ENCODE measurements at places on chromosomes 2 and 18.

DNA sequence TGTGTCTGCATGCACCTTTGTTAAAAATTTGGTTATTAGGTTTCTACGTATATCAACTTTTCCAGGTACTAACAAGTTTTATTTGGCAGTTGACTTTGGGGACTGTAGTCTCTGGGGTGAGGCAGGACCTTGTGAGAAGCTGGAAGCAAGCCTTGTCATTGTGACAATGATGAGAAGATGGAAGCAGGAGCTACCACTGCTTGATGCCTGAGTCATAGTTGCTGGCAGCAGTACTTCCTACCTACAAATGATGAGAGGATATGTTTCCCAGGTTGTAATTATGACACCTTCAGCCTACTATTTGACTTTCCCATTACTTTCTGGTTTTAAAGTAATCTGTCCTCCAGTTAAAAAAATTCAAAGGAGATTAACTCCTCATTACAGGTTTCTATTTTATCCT, 516.3 kb downstream of the NRXN1 start:
- DNase-seq, result no peak

DNA sequence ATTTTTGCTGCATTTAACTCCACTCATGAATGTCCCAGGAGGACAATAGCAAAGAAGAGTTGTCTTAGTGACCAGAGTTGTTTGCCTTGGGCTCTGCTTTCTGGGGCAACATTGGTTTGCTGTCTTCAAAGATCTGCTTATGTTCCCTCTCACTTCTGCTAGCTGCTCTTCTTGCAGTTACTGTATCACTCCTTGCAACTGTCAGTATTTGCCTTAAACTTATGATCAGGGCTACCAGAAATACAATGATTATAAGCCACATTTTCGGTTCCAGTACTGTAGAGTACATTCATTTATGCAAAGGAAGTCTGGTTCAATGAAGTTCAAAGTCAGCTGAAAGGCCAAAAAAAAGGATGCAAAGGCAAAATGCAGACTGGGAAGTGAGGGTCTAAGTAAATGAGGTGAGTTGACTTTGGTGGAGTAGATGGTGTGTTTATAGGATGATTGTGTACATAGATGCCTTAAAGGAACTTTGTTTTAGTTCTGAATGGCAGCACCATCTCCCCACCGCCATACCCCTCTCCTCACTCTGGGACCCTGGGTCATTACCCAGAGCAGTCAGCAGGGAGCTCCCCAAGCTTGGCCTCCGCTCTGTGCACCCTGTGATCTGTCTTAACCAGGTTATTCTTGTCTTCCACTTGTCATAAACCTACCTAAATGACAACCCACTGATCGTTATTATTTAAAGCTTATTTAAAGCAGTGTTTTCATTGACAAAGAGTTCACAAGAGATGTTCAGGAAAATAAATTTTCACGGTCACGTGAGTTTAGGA, 236.0 kb downstream of the DOK6 start:
- no peak for DNase-seq

DNA sequence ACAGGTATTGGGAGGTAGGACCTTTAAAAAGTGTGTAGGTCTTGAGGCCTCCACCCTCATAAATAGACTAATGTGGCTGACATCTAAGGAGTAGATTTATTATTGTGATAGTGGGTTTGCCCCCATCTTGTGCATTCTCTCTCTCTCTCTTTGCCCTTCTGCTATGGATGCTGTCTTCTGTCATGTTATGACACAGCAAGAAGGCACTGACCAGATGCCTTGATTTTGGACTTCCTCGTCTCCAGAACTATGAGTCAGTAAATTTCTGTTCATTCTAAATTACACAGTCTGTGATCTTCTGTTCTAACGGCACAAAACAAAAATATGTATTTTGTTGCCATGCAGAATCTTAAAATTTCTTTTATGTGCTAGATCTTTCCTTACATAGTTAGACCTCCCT, 66.9 kb downstream of the ATAD2B start:
- no peak for DNase-seq

DNA sequence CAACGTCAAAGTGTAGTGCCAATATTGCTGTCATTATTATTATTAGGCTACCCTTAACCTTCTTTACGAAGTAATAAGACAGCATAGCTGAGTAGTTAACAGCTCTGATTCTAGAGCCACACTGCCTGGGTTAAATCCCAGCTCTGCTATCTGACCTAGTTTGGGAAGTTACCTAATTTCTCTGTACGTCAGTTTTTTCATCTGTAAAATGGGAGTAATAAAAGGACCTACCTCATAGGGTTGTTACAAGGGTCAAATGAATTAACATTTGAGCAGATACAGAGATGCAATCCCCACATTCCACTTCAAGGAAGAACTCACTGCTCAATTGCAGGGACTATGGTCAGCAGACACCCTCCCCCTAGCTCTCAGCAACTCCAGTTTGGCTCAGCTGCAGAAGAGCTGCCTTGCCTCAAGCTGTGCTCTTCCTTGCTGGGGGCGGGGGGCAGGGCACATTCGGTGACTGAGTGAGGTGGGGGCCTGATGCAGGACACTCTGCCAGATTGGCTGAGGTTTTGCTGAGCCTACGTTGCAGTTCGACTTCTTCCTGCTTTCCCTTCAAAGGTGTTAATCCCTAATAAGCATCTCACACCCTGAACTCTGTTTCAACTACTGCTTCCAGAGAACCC, 11.0 kb upstream of the LGALSL start:
- no peak for DNase-seq

- no peak for DNase-seq
Observed at GRCh38 chr18:46920067-46920466, 2.7 kb downstream of the KATNAL2 start.

DNA sequence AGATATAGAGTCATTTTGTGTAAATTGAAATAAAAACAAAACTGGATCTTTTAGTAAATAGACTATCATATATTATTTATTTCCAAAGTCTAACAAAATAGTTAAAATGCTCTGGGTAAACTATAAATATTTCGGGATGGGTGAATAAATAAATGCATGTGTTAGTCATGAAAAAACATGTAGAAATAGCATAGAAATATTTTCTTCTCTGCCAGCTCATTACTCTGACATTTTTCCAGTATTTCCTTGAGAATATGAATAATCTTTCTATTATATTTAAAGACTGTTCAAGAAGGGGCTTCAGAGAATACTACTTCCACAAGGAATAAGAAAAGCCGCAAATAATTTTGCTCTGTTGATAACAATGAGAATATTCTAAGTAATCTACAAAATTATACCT, 880.4 kb downstream of the TRIB2 start:
- DNase-seq, result no peak

DNA sequence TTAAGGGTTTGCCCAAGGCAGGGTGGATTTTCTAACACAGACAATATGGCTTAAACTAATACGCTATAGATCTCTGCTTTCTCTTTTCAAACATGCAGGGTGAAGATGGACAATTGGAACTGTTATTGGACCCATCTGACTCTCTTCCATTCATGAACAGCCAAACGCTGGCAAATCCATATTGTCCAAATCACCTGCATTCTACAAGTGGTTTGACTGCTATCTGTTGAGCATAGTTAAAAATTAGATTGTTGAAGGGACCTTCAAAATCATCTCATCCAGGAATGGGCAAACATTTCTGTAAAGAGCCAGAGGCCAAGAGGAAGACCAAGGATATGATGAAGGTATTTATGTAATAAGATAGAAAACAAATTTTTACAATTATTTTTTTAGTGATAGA, 65.6 kb downstream of the EPHA4 start:
- DNase-seq, result no peak

- no peak for DNase-seq
Observed at GRCh38 chr2:177419274-177419673, 26.7 kb downstream of the AGPS start.

DNA sequence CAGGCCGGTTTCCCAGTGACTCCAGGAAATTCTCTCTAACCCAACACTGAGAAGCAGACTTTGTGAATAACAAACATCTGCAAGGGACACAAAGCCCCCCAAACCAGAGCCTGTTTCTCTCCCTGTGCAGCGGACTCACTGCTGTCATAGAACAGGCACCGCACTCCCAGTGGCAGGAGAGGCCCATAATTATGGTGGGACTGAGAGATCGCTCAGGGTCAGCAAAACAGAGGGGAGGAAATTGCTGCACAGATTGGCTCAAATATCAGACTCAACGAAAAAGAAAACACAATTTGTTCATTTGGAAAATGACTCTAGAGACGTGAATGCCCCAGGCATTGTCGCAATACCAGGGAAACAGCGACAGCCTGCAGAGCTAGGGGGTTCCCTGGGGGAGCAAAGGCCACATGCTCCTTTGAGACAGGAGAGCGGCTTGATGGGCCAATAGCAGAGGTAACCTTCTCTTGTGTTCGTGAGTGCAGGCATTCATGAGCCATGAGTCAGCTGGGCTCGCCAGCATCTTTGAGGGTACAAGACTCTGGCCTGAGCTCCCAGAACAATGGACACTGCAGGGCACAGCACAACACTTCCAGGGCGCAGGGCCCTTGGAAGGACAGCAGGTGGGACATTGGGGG, 143.3 kb upstream of the KLHL29 start:
- DNase-seq, result no peak

Data from GM06990 (cell line).